Activated CD4-positive, alpha-beta T cell treated with anti-CD3 and anti-CD28 coated beads, Interleukin-2, amount 50 U/mL, for 48 hours (primary cell): ENCODE measurements at places on chromosomes 6 and 20.

DNA sequence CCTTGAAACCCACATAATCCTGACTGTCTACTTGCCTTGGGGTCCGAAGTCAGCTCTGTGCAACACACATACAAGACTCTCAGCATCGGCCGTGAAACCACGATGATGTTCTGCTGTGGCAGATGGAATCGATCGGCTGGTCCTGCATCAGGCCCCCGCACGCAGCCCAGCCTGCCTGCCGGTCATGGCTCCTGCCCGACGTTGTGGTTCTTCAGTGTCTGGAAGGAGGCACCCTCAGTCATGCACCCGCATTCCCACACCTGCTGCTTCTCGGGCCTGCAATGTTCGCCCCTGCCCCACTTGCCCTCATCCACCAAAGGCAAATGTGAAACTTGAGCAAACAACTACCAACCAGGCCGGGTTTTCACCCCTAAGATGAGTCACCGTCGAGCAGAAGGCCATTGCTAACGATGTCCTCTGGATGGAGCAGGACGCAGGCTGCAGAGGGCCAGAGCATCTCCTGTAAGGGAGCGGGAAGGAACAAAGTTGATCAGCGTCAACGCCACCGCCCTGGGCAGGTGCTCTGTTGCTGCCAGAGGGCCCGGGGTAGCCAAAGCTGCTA, 128.9 kb upstream of the PDE10A start:
- DNase-seq = no peak

DNA sequence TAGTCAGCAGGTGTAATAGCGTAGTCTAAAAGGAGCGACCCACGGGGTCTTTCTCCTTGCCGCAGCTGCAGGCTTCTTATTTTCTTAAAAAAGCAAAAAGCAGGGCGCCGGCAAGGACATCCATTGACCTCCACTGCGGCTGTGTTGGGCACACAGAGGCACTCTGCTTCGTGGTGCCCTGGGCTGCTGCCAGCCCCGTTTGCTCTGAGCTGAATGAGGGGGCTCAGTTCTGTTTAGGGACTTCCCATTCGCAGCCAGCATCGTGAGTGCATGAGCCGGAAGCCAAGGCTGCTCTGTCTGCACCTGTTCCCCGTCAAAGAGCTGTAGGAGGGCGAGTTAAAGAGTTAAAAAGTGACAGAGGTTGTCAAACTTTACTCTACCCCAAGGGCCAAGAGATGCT, 1.7 kb upstream of the SLC22A2 start:
- DNase-seq = no peak

GRCh38 chr6:169233832-169234231, 19.8 kb downstream of the THBS2 start:
- DNase-seq = no peak

- peak; percentile 75 for DNase-seq
Observed at GRCh38 chr6:26550250-26550993, 12.3 kb downstream of the HMGN4 start.

DNA sequence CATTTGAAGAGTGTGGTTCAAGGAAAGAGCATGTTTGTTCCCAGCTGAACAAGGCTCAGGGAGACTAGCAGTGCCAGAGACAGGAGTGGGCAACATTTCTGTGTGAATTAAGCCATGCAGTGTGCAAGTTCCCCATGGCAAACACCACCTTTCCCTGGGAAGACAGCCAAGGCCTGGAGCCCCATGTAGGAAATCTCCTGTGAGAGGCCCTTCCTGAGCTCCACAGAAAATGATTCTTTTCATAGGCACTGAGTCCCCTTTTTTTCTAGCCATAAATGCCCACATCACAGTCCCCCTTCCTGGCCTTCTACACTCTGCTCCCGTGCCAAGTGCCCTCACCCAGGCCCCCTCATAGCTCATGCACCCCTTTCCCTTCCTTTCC, 11.8 kb upstream of the TRAM2 start:
- no peak for DNase-seq

DNA sequence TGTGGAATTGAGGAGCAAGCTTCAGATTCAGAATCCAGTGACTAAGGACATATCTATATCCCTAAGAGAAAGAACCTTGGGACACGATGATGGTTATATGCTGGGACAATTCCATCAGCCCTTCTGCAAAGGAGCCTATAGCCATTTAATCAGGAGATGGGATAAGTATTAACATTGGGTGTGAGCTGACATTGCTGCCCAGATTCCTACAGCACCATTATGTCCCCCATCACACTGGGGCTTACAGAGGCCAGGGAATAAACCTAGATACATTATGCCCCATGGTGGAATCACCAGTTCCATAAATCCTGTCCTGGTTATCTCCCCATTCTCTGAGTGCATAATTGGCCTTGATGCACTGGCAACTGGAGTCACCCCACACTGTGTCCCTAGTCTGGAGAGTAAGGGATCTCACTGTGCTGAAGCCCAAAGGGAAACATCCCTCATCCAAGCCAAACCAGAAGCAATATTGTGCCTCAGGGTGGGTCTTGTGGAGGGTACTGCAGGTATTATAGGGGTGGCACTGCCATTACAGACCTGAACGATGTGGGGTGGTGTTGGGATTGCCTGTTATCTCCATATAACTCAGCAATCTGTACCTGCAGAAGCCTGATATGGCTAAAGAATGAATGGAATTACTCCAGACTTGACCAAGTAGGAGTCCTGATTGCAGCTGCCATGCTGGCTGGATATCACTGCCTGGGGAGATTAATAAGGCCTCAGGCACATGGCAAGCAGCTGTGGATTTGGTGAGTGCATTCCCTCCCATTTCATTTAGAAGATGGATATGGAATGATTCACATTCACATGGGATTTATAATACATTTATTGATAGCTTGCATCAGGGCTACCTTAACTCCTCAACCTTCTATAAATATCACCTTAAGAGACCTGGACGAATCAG, 5.0 kb downstream of the HLA-A start:
- no peak for DNase-seq

GRCh38 chr6:12733876-12734275, 17.3 kb downstream of the PHACTR1 start:
- DNase-seq = no peak

DNA sequence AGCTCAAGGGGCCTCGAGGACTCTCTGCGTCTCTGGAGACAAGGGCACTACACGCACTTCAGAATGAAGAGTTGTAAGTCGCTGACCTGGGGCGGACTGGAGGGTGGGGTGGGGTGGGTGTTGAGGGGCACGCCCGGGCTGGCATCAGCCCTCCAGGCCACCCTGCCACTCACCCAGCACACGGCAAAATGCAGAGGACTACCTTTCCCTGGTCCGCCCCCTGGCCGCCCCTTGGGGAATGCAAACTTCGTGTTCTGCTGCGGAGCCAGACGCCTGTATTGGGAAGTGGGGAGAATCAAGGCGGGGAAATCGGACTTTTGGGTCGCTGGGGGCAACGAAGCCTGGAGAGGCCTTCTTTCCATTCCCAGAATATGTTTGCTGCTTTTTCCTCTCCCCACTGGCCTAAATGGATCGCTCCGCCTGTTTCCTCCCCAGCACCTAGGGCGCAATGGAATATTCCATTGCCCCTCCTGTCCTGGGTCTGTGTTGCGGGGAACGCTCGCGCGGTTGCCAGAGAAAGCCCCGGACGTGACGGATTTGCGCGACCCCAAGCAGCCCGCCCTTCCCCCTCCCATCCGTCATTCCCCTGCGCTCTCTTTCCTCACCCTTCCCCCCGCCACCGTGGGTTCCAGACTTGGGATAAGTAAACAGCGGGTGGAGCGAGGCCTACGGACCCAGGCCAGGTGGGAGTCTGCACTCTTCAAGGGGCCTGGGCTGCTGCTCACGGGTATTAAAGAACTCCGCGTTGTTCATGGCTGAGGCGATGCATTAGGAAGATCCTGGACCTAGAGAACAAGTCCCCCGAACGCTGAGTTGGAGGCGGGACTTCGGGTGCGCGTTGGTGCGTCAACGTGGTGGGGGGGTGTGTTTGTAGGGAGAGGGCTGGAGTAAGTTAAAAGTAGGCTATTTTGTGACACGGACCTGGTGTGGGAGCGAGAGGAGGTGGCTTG, at the start of gene PPT2:
Gene PPT2 (plus strand): TSS at position 578 of the 950 bp plus-strand sequence. CDS start 454 bp downstream, outside the sequence.
- peak; percentile 83 for DNase-seq

- DNase-seq = no peak
Observed at GRCh38 chr6:72654071-72654621, 32.3 kb downstream of the KCNQ5 start.

DNA sequence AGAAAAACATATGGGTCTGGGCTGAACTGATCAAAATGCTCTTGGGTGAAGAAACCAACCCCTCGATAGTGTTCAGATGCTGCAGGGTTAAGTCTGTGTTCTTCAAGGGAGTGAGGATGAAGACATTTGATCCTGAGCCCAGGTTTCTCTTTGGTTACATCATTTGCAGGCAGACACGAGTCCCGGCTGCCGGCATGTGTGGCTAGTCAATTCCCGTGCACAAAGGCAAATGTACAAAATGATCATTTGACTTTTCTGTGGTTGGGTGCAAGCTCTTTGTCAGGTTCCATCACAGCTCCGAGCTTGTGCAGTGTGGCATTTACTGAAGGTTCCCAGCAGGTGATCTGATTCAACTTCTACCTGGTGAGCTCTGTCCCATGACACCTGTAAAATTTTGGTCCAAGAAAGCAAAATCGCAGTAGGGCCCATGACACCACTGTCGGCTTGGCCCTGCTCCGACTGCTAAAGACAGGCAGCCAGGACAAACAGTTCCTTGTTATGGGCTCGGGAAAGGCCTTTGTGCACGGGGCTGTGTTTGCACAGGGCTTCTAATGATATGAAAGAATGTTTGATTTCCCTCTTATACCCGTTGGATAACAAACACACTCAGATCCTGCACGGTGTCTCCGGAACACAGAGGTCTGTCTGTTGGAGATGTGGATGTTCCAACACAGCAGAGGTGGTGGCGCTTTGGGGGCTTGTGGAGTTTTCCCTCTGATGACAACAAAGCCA, 46.9 kb downstream of the GJA10 start:
- DNase-seq = no peak
